DMS79 treated with DMSO at 0.1 percent for 48 hours (cell line): ENCODE measurements at places on chromosomes 7 and 10.

GRCh38 chr7:64874114-64874513 lies 29.0 kb upstream of the ZNF273 start:
- DNase-seq = peak; percentile 66

DNA sequence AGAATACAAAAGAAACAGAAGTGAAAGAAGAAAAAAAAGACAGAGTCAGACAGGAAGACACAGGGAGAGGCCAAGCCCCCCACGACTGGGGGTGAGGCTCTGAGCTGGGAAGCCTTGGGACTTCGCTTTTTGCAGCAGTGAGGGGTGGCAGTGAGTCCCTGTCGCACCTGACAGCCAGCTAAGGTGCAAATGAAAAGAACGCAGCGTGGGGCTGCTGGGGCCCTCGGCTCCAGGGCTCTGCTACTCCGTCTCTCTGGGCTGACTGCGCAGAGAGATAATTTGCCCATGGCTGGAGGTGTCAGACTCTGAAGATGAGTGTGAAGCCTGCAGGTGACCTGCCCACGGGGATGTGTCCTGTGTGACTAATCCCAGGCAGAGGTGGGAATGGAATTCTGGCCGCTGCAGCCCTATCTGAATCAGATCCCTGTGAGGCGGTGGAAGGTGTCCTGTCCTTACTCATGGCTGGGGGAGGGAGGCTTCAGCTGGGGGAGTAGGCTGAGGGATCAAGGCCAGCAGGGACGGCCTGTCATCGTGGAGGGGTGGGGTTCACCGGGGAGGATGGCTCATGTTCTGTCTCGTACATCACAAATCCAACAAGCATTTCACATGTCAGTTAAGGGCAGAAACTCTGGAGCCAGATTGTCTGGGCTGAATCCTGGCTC lies 96.4 kb downstream of the SLIT1 start:
- no peak for DNase-seq

GRCh38 chr10:24645784-24646183 lies 77.9 kb downstream of the ARHGAP21 start:
- no peak for DNase-seq

- DNase-seq = peak; percentile 93
Observed at GRCh38 chr7:95609277-95609971, 13.1 kb upstream of the PDK4 start.

DNA sequence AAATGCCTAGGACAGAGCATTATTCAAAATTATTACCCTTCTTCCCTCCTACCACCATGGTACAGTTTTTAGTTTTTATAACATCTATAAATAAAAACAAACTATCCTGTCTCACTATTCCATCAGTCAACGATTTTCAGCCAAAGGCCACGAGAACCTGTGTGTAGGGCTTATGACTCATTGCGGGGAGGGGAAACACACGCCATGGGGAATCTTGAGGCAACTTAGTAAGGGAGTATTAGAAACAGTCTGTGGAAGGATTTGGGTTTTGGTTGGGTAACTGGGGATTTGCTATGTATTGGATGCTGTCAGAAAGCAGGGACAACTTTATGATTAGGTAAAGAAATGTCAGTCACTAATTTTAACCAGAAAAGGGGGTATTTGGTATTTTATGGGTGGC lies 14.7 kb downstream of the GPR141 start:
- no peak for DNase-seq

GRCh38 chr10:21673668-21674067 lies 139.6 kb downstream of the MLLT10 start:
- no peak for DNase-seq

DNA sequence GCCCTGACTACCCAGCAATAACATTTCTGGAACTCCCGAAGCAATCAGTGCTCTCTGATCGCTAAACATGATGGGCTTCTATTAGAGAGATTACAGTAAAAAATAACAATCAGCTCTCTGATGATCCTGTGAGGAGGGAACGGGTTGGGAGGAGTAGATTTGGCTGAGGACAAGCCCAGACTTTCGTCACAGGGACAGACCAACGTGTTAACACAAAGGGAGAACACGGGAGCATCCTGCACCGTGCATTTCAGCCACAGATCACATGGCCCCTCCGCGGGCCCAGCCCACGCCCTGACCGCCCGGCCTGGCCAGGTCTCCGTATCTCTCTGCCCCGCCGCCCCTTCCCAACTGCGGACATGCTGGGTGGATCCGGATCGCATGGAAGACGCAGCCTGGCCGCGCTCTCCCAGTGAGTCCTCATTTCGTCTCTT lies 95.0 kb upstream of the AGBL3 start:
- peak; percentile 5 for DNase-seq

DNA sequence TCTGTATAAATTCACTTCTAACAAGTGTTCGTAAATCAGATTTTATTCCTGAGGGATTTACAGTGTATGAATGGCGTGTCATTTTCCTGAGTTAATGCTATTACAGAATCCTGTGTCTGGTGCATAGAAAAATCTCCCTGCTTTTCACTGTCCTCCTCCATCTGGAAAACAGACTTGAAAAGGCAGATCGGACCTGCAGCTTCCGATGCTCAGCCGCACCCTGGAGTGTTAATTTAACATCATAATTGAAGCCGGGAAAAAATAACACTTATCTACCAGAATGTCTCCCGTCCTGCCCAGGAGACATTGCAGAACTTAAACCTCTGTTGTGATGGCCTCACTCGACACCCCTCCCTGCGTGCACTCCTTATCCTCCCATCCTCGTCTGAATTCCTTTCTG lies 442.1 kb upstream of the FOXK1 start:
- DNase-seq = no peak

GRCh38 chr10:48452879-48453412 lies 146.5 kb downstream of the MAPK8 start:
- DNase-seq = no peak

DNA sequence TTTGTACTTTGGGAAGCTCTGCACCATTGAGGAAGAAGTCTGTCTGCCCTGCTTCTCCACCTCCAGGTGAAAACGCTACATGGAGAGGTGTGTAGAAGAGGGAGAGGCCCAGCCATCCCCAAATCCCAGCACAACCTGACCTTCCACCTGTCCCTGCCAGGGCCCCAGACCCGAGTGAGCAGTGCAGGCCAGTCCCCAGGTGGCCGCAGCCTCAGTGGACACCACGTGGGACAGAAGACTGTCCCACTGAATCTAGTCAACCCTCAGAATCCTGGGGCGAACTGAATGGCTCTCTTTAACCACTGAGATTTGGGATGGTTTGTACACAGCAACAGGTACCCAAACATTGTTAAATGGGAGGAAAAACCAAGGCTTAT lies 29.9 kb upstream of the GALNTL5 start:
- DNase-seq = no peak

- DNase-seq = no peak
Observed at GRCh38 chr7:73822319-73823173, 8.2 kb upstream of the CLDN4 start.

DNA sequence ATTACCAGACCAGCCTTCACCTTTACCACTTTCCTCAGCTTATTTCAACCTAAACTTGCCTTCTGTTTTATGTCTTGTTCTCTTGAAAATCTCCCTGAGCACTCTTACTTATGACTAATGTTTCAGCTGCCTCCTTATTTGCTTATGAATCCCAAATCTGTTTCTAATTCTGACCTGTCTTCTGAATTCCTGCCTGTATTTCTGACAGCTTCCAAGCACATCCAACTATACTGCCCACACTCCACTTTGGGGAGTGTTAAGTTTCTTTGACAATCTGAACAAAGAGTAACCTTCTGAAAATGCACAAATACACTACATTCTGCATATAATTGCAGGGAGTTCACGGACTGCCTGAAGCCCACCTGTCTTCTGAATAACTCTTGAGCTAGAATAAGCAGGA lies 48.7 kb downstream of the ARMC3 start:
- DNase-seq = no peak

- DNase-seq = no peak
Observed at GRCh38 chr7:155038335-155038734, 31.8 kb upstream of the HTR5A start.

DNA sequence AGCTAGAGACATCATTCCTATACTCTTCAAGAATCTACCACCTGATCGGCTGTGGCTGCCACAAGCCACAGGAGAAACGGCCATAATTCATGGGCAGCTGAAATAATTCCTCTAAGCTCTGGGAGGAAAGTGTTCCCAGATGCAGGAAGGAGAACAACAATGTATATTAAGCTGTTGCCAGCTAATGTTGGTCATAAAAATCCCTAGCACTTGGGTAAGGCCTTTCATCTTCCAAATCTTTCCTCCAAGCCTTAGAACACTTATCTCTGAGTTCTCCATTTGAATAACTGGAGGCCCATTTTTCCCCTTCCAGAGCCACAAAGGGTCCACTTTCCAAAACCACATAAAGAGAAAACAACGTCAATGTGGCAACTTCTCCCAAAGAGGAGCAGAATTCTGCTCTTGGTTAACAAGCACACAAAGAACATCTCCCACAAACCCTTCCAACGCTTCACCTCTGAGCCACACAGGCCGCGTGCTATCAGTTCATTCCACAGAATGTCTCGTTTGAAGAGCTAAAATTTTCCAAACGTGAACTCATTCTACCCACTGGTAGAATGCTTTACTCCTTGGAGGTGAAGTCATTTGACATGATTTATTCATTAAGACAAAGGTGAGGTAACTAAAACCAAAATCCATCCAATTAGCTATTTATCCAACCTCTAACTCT lies 11.2 kb downstream of the KCNMA1 start:
- DNase-seq = no peak

- no peak for DNase-seq
Observed at GRCh38 chr10:5234106-5234860, 37.6 kb downstream of the AKR1C4 start.

- no peak for DNase-seq
Observed at GRCh38 chr7:88309819-88310218, 3.1 kb upstream of the STEAP4 start.

- DNase-seq = no peak
Observed at GRCh38 chr7:98186452-98187137, 24.6 kb upstream of the BHLHA15 start.

GRCh38 chr7:148521271-148521670 lies 69.3 kb upstream of the C7orf33 start:
- no peak for DNase-seq

- DNase-seq = peak; percentile 1
Observed at GRCh38 chr7:86747698-86748097, 104.0 kb downstream of the GRM3 start.

- DNase-seq = no peak
Observed at GRCh38 chr7:110187877-110188554, 902.9 kb upstream of the LRRN3 start.

- no peak for DNase-seq
Observed at GRCh38 chr10:94443047-94443446, 40.7 kb downstream of the TBC1D12 start.

DNA sequence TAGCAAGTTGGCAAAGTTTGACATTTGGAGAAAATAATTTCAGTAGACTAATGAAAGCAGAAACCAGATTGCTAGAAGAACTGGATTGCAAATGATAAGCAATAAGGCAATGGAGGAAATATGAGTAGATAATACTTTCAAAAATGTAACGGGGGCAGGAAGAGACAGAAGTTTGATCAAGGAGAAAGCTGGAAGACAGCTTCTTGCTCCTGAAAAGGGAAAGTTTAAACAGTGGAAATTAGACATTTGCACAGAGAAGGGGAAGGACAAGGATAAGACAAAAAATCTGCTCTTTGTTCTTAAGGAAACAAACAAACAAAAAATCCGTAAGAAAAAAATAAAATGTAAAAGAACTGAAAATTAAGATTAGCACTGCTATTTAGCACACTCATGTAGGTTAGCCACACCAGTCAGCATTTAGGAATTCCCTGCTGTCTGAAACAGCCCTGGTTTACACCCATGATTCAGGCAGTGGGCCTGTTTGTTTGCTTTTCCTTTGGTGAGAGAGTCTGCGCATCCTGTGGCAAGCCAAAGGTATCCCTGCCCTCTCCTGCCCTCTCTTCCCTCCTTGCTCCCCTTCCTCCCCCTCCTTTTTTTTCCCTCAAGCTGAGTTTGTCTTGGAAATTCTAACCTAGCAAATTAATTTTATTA lies 104.3 kb upstream of the CAV2 start:
- no peak for DNase-seq

DNA sequence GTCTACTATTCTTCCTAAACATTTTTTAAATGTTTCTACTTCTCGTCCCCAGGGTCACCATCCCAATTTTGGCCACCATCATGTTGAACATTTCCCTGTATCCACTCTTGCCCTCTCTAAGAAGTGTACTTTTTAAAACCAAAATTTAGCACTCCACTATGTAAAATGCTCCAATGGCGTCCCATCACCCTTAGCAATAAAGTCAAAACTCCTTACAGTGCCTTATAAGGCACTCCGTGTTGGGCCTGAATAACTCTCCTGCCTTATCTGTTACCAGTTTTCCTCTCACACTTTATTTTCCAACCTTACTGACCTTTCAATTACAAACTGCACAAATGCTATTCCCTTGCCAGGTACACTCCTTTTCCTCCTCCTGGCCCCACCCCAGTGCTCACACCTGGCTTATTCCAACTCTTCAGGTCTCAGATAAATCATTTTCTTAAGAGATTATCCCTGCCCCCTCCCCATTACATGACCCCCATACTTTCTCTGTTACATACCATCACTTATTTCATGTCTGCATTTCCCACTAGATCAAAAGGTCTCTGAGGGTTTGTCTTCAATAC lies 1.3 kb downstream of the TMEM168 start:
- peak; percentile 42 for DNase-seq

DNA sequence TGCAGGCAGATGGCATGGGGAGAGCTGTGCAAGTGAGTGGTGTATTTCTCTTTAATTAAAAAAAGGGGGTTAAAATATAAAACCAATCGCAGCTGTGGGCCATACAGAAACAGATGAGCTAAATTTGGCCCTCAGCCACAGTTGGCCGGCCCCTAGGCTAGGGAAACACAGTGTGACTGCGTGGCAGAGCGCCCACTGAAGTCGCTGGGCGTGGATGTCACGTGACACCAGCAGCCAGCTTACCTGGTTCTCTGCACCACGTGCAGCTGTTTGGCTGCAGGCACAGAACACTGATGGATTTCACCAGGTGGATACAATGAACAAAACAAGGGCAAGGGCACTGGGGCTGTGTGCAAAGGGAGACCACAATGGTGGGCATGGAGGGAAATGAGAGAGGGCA lies 119.3 kb upstream of the ZNF746 start:
- DNase-seq = no peak

DNA sequence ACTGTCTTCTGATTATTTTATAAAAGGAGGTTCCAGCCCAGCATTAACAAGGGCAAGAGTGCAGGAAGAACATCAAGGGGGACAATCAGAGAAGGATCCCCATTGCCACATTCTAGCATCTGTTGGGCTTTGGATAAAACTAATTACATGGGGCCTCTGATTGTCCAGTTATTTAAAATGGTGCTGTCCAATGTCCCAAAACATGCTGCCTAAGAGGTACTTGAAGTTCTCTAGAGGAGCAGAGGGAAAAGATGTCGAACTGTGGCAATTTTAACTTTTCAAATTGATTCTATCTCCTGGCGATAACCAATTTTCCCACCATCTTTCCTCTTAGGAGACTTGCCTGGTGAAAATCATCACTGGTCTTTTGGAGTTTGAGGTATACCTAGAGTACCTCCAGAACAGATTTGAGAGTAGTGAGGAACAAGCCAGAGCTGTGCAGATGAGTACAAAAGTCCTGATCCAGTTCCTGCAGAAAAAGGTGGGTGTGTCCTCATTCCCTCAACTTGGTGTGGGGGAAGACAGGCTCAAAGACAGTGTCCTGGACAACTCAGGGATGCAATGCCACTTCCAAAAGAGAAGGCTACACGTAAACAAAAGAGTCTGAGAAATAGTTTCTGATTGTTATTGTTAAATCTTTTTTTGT lies 2.3 kb downstream of the IL6 start:
- no peak for DNase-seq
